ENCODE measurements at places on chromosomes 13 and 19. TPM values are rescaled to one million over a fixed set of nuclear protein-coding genes. Genes with fewer than 3 reads are reported as not detected.

The CYP2S1 gene
- polyA plus RNA-seq = 2.1 TPM

The ZNF628 gene
- polyA plus RNA-seq = 1.9 TPM

The GPR12 gene
- not detected for polyA plus RNA-seq

The FBN3 gene
- not detected for polyA plus RNA-seq

The ZNF835 gene
- not detected for polyA plus RNA-seq

The PDX1 gene
- polyA plus RNA-seq = not detected

DNA sequence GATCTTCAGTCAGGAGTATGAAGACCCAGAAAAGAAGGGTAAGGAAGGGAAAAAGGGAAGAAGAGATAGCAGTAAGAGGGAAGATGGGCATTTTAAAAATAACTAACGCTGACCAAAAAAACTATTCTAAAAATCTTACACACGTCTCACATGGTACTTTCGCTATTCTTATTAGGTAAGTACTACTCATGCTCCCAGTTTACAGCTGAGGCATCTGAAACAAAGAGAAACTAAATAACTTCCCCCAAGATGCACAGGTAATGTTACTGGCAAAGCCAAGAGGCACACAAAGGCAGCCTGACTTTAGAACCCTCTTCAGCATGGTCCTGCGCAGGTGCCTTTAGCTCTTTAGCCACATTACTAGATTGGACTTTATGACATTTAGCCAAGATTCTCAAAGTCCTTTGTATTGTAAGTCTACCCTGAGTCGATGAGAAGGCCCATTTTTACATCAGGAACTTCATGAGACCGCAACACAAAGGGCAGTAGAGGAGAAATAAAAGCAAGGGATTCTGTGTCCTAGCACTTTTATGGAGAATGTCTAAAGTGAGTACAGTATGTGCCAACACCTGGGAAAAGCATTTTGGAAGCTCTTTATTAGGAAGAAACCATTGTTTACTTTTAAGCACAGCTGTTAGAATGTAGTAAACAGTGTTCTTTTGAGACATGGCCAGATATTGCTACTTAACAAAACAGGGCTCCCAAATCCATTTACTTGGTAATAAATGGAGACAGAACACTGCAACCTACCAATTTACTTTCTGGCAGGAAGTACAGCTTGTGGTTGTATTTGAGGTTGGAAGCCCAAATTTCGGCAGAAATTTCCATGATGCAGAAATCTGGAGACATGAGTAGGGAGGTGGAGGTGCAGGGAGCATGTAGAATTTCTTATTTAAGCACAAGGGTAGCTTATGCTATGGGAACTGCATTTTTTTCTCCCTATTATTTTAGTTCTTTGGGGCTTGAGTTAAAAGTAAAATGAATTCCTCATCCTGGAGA is 250.7 kb downstream of the KCTD12 start:
- no peak for DNase-seq

GRCh38 chr19:42250183-42250665 is 4.7 kb downstream of the ERF start:
- no peak for DNase-seq

DNA sequence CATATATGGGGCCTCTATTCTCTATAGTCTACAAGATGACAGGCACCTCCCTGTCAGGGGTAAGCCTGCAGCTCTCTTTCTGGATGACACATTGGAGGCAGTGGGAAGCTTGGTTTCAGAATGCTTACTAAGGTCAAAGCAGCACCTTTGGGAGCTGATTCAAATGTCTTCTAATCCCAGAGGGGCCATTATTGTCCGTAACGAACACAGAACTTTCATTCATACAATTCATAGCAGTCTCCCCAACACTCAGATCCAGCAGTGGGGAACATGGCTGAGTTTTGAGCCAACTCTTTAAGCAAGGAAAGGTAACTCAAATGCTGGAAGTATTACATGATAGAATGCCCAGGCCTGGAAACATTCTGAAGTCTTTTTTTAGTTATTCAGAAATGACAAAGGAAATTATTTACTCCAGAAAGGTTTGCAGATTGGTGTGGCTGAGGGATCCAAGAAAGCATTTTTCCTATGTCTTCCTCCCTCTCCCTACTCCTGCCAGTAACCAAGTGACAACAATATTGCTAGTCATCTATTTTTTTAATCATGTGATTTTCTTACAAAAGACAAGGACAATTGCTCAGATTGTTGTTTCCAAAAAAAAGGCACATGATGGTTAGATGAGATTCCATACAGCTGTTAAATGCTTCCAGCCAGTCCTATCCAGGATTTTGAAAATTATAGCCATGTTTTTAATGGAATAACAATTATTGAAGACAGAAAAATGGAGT is 118.7 kb downstream of the FOXO1 start:
- DNase-seq = no peak

GRCh38 chr13:110008816-110009215 is 222.4 kb upstream of the IRS2 start:
- DNase-seq = no peak

DNA sequence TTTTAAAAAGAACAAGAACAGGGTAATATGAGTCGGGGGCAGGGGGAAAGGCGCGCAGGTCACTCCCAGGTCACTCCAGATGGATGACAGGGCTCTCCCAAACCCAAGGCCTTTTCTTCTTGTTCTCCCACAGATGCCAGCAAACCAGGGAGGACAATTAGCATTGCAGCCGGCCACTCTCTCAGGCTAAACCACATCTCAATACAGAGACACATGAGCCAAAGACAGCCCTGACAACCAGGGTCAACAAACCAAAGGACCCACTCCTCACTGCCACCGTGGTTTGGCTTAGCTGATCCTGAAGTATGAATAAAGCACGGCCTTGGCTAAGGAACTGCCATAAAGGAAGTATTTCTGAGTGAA is 47.3 kb downstream of the LATS2 start:
- DNase-seq = no peak

- no peak for DNase-seq
Observed at GRCh38 chr19:1237027-1237659, 662 bp downstream of the CBARP start.

DNA sequence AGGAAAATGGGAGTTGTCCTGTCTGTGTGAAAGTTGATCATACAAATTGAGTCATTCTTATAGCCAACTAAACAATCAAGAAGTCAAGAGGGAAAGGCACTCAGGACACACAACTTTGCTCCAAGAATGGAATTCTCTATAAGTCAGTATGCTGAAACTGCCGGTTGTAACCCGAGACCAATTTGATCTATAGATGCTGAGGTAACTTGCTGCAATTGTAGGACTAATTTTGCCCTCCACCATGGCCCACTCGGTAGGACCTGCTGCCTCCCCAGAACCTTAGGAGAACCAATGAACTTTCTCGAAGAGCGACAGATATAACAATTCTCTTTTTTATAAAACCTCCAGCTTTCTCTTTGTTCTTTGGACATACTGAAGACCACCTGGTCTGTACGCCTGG is 157.0 kb downstream of the RNF17 start:
- no peak for DNase-seq

DNA sequence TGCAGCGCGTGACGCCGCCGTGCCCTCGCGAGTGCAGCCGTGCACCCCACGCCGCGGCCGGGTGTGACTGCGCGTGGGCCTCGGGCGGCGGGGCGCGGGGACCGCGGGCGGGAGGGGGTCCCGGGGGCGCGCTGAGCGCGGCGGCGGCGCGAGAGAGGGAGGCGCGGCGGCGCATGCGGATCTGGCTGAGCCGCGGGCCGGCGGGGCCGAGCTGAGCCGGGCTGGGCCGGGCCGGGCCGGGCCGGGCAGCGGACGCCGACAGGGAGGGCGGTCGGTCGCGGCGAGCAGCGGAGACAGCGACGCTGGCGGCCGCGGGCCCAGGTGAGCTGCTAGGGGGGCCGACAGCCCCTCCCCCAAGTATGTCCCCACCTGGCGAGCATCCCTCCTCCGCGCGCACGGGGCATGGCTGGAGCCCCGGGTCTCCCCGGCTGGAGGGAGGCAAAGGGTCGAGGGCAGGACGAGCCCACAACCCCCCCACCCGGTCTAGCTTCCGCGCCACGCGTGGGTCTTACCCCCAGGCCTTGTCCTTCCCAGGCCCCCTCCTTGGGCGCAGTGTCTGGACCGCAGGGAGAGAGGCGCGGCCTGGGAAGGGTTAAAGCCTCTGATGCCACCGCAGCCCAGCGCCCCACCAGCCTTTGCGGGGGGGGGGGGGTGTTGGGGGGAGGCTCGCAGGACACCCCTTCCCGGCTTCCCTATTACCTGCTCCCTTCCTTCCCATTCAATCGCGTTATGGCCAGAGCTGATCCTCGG is at the start of gene SPTBN4:
Gene SPTBN4, plus strand, starts transcription at position 17 of the 750 bp plus-strand sequence. CDS start 5,621 bp downstream, outside the sequence.
- no peak for DNase-seq

- DNase-seq = no peak
Observed at GRCh38 chr13:29106651-29107050, 286.5 kb downstream of the MTUS2 start.

GRCh38 chr13:93789058-93789457 is 562.5 kb downstream of the GPC6 start:
- no peak for DNase-seq

- DNase-seq = peak; percentile 48
Observed at GRCh38 chr13:77002590-77003190, 10.8 kb downstream of the CLN5 start.

DNA sequence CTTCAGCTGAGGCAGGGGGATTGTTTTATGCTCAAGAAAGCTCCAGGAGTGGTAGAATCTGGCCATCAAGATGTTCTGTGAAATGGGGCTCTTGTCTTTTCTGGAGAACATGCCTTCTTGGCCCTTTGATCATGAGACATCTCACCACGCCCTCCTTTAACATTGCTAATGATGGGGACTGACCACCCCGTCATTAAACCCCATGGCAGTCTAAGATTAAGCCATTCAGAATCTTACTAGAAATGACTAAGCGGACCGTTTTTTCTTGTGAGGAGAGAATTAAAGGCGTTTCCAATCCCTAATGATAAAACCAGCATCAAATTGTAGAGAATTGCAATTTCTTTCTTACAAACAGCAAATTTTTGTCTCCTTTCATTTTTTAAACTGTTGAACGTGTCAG is 89.4 kb downstream of the COL4A2 start:
- no peak for DNase-seq

Data from IMR-90 (cell line).